Right ventricle myocardium superior (tissue), 1 donor: ENCODE measurements at places on chromosomes 2 and 18. TPM values are rescaled to one million over a fixed set of nuclear protein-coding genes. Genes with fewer than 3 reads are reported as not detected.

The GPATCH11 gene
- total RNA-seq, result 4.5 TPM

The ZNF385B gene
- total RNA-seq, result 0.46 TPM

The CXCR1 gene
- 0.54 TPM for total RNA-seq

The CREG2 gene
- total RNA-seq, result not detected

The CFC1 gene
- not detected for total RNA-seq

The RAB6D gene
- total RNA-seq, result not detected

The SLC4A3 gene
- total RNA-seq, result 503 TPM

The CYP27C1 gene
- not detected for total RNA-seq

The LHCGR gene
- not detected for total RNA-seq

The OBSL1 gene
- 165 TPM for total RNA-seq

The SERPINB2 gene
- not detected for total RNA-seq

The GRHL1 gene
- total RNA-seq, result 1.0 TPM

The KHK gene
- 3.3 TPM for total RNA-seq

The SFXN5 gene
- total RNA-seq, result 9.7 TPM

The GALR1 gene
- total RNA-seq, result 0.05 TPM

The DSG3 gene
- total RNA-seq, result not detected

The LCLAT1 gene
- 26.3 TPM for total RNA-seq

The PLEKHH2 gene
- 1.2 TPM for total RNA-seq

The ATP9B gene
- 13.7 TPM for total RNA-seq

The KCNK3 gene
- 2.7 TPM for total RNA-seq

The VAMP8 gene
- 16.9 TPM for total RNA-seq

The PSMA8 gene
- 0.48 TPM for total RNA-seq

The NTSR2 gene
- 0.19 TPM for total RNA-seq

The EIF2AK2 gene
- total RNA-seq, result 17.5 TPM

The GLB1L gene
- 1.4 TPM for total RNA-seq
